ENCODE measurements at places on chromosomes 4 and X.

DNA sequence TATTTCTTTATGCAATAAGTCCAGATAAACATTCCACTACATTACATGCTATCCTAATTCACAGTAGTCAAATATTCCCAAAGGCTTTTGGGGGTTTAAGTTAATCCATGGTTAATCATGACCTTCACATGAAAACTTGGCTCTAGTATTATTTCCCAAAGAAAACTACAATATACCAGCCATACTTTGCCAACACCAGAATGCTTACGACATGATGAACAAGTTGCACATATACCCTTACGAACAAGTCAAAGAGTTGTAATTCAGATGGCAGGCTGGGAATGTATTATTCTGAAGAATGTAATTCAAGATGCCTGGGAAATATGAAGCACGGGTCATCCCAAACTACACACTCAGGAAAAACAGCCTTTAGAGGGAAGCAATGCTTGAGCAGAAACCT lies 499.6 kb downstream of the PPARGC1A start:
- peak; percentile 48 for DNase-seq

- peak; percentile 76 for DNase-seq
Measured at GRCh38 chr4:138241281-138242075, 671 bp downstream of the SLC7A11 start.

DNA sequence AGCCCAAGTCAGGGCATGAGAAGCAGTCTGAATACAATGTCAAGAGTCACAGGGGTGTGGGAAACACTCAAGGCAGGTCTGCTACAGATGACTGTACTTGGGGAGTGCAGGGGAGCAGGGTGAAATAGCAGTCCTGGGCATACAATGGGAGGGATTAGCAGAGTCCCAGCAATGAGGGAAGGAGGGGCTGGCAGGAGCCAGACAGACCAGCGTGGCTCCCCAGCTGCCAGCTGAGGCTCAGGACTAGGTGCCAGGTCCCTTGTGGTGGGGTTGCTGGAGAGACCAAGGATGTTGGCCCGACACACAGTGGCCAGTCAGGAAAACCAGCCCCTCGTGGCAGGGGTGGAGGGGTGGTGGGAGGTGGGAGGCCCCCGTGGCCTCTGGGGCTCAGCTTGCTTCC lies 86.6 kb downstream of the RTL5 start:
- no peak for DNase-seq

- no peak for DNase-seq
Measured at GRCh38 chrX:87873347-87873941, 355.8 kb downstream of the KLHL4 start.

GRCh38 chr4:8725071-8725841 lies 132.7 kb downstream of the CPZ start:
- no peak for DNase-seq

GRCh38 chrX:103818842-103819619 lies 13.0 kb downstream of the RAB9B start:
- DNase-seq, result no peak

- DNase-seq, result no peak
Measured at GRCh38 chr4:107468812-107469211, 251.2 kb downstream of the PAPSS1 start.

DNA sequence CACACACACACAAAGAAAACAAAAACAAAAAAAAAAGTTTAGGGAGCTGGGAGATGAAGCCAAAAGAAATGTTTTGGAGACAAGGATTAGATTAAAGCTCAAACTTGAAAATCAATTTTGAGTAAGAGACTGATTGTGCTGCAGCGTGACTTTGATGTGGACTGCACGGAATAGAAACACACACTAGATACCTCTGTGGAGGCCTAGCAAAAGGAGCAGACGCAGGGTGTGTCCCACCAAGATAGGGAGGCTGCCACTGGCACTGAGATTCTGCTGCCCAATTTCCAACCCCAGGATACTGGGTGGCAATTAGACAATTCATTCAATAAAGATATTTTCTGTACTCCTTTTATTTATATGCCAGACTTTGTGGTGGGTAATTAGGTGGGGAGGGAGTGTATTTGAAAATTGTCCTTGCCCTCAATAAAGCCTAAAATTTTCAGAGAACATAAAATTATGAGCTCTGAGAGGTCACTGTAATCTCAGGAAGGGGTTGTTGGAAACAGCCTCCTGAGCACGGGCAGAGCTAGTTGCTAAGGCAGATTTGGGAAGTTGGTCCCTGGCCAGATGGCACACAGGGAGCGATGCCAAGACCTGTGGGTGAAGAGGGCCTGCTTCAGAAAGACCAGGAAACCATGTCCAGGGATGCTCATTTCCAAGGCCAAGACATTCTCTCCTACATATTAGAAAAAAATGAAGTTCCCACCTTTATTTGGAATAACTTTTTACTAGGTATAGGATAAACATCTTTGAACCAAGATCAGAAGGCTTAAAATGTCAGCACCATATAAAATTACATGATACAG lies 1.9 kb upstream of the PPP3CA start:
- DNase-seq, result no peak

DNA sequence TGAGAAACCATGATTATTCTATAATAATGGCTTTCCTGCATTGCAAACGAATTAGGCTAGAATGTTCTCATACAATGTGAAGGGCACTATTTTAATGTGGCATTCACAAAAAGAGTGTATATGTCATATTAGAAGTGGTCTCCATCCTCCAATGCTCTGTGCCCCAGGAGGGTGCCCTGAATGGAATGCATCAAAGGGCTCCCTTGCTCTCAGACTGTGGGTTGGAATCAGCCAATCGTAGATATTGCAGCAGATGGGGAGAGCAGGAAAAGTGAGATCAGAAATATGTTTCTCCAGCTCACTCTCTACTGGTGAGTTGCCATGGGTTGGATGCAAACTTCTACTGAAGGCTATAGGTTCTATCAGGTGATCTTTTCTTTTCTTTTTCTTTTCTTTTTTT lies 11.9 kb upstream of the NSUN7 start:
- no peak for DNase-seq

- peak; percentile 66 for DNase-seq
Measured at GRCh38 chrX:3526731-3527130, 180.3 kb upstream of the MXRA5 start.
